Panc1 (cell line): ENCODE measurements at places on chromosomes 11 and 22. TPM values are rescaled to one million over a fixed set of nuclear protein-coding genes. Genes with fewer than 3 reads are reported as not detected.

SERPINH1 gene
- total RNA-seq = 89.8 TPM

PAMR1 gene
- 0.13 TPM for total RNA-seq

GUCY1A2 gene
- 1.9 TPM for total RNA-seq

TTC17 gene
- 54.2 TPM for total RNA-seq

OR10A4 gene
- total RNA-seq = not detected

OAF gene
- total RNA-seq = 13.7 TPM

RFPL3 gene
- not detected for total RNA-seq

TMEM151A gene
- total RNA-seq = 11.0 TPM

SOX6 gene
- 0.21 TPM for total RNA-seq

FAM83F gene
- 0.05 TPM for total RNA-seq

OR52E6 gene
- not detected for total RNA-seq

LYVE1 gene
- total RNA-seq = 0.31 TPM
